ENCODE measurements at places on chromosomes 11 and 22. TPM values are rescaled to one million over a fixed set of nuclear protein-coding genes. Genes with fewer than 3 reads are reported as not detected.

The NXPE2 gene
- total RNA-seq: not detected

The BLID gene
- total RNA-seq: 1.6 TPM

The GP1BB gene
- 0.54 TPM for total RNA-seq

The YAP1 gene
- 33.2 TPM for total RNA-seq

The SCGB1C1 gene
- not detected for total RNA-seq

The MOB2 gene
- total RNA-seq: 48.4 TPM

The OR5P2 gene
- total RNA-seq: 0.09 TPM

The PATE4 gene
- total RNA-seq: not detected

The GGT5 gene
- 6.7 TPM for total RNA-seq

The PANX2 gene
- total RNA-seq: 0.75 TPM

The MRGPRG gene
- not detected for total RNA-seq

The SEZ6L gene
- total RNA-seq: not detected

The TTC36 gene
- 0.45 TPM for total RNA-seq

The ZNF280A gene
- total RNA-seq: not detected

The KRTAP5-6 gene
- not detected for total RNA-seq

The ADAMTS8 gene
- total RNA-seq: not detected

The OR9Q1 gene
- total RNA-seq: not detected

The ZDHHC5 gene
- 31.5 TPM for total RNA-seq

The MIOX gene
- not detected for total RNA-seq

The RGL4 gene
- not detected for total RNA-seq

The PPP6R3 gene
- 125 TPM for total RNA-seq

The GRAP2 gene
- under 0.01 TPM for total RNA-seq

The GPR83 gene
- total RNA-seq: 0.09 TPM

The RIC3 gene
- not detected for total RNA-seq

The SLC35F2 gene
- total RNA-seq: 92.0 TPM

The FOLR1 gene
- total RNA-seq: not detected

The RBMXL2 gene
- total RNA-seq: 0.18 TPM

The PTPN5 gene
- not detected for total RNA-seq

The CKAP5 gene
- total RNA-seq: 77.4 TPM

The MMP27 gene
- total RNA-seq: not detected

The EXT2 gene
- total RNA-seq: 126 TPM

The CYB5R2 gene
- total RNA-seq: 0.90 TPM

The MS4A3 gene
- not detected for total RNA-seq

The CCDC116 gene
- total RNA-seq: 0.09 TPM

The TTC28 gene
- 16.6 TPM for total RNA-seq

The PLAAT5 gene
- total RNA-seq: not detected

The LRRC74B gene
- total RNA-seq: not detected

The PRSS23 gene
- 309 TPM for total RNA-seq

The LARGE2 gene
- under 0.01 TPM for total RNA-seq

The OR51V1 gene
- total RNA-seq: not detected

The MIAT gene
- 0.27 TPM for total RNA-seq

Data from endothelial cell of coronary artery (primary cell).